Suppressor macrophage treated with lipopolysaccharide for 1 hour (primary cell): ENCODE measurements at places on chromosomes 1 and 21.

DNA sequence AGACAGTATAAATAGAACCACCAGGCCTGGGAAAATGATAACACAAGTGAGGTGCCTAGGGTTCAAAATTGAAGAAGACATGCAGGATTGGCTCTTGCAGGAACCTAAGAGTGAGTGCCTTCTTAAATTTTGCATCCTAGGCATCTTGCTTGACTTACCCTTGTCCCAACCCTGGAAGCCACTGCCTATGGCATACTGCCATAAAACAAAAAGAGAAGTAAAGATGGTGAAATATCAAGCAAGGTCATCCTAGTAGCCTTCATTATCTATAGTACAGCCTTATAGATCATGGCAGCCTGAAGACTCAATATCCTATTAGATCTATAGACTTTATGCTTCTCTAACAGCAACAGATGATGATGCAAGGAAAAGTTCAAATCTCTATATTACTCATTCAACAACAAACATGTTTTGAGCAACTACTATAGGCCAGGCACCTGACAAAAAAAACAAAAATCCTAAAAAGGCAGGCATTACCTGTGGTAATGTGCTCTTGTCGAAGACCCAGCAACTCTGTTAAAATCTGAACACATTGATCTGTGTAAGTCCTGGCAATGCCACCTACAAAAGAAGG lies 6.3 kb downstream of the AP4B1 start:
- DNase-seq, result peak; percentile 10

- DNase-seq, result no peak
These were observed 40.5 kb upstream of the RALGPS2 start for GRCh38 chr1:178684542-178685000.

GRCh38 chr1:240732390-240732789 lies 120.4 kb upstream of the GREM2 start:
- peak; percentile 21 for DNase-seq

DNA sequence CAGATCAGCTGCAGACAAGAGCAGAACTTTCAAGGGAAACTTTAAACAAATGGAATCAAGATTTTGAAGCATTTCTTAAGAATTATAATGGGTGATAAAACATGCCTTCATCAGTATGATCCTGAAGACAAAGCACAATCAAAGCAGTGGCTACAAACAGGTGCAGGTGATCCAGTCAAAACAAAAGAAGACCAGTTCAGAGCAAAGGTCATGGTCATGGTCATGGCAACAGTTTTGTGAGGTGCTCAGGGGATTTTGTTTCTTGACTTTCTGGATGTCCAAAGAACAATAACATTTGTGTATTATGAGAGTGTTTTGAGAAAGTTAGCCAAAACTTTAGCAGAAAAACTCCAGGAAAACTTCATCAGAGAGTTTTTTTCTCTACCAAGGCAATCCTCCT lies 681.7 kb upstream of the PTBP2 start:
- no peak for DNase-seq

GRCh38 chr1:32044234-32044633 lies 28.5 kb upstream of the TMEM39B start:
- no peak for DNase-seq

GRCh38 chr1:170698301-170699275 lies 34.7 kb downstream of the PRRX1 start:
- DNase-seq, result no peak

DNA sequence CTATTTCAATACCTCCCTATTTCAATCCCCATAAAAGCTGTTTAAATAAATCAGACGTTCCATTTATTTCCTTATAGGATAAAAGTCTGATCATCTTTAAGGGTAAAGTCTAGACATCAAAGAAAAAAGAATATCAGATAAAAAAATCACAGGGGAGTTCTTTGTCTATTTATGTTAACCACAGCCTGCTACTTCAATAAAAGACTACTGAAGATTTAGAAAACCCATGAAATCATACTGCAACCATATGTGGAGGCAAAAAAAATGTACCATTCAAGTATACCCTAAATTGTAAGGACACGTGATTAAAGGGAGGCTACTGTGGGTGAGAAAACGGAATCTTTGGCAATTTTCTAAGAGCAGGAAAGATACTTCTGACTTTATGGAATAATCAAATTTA lies 108.2 kb upstream of the TNFSF4 start:
- no peak for DNase-seq

GRCh38 chr1:203311368-203312301 lies 6.3 kb downstream of the BTG2 start:
- DNase-seq, result no peak

DNA sequence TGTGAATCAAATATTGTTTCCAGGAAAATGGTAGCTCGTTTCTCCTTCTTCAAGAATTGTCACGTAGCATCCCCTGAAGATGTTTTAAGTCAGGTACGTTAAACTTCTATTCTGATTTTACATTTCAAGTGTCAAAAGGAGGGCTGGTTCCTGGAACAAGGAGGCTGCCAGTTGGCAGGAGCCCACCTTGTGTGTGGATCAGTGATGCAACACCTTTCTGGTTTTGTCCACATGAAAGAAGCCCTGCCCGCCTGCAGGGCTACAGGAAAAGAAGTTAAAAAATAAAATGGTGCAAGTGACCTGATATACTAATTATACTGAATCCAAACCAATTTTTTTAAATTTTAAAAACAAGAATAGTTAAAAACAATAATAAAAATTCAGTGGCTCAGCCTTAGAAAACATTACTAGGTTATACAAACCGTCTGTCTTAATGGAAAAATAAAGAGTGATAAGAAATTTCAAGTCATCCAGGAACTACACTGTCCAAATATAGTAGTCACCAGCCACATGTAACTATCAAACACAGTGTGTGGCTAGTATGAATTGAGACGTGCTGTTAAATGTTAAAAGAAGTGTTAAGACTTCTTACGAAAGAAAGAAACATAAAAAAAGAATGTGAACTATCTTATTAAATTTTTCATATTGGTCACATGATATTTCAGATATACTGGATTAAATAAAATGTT lies 123.1 kb downstream of the APP start:
- DNase-seq, result no peak

GRCh38 chr1:74160046-74160445 lies 37.9 kb downstream of the LRRIQ3 start:
- DNase-seq, result no peak

DNA sequence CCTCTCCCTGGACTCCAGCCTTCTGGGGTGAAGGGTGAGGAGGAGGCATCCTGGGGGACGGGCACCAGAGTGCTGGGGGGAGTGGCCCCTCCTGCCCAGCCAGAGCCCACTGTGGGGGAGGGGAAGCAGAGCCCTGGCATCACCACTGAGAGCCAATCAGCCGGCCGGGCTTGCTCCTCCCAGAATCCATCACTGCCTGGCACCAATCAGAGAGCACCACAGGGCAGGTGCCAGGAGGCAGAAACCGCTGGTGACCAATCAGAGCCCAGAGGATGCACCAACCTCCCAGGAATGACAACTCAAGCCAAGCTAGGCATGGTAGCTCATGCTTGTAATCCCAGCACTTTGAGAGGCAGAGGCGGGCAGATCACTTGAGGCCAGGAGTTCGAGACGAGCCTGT lies 27.9 kb downstream of the CASZ1 start:
- no peak for DNase-seq

GRCh38 chr21:38134084-38134873 lies 122.5 kb upstream of the KCNJ15 start:
- no peak for DNase-seq

DNA sequence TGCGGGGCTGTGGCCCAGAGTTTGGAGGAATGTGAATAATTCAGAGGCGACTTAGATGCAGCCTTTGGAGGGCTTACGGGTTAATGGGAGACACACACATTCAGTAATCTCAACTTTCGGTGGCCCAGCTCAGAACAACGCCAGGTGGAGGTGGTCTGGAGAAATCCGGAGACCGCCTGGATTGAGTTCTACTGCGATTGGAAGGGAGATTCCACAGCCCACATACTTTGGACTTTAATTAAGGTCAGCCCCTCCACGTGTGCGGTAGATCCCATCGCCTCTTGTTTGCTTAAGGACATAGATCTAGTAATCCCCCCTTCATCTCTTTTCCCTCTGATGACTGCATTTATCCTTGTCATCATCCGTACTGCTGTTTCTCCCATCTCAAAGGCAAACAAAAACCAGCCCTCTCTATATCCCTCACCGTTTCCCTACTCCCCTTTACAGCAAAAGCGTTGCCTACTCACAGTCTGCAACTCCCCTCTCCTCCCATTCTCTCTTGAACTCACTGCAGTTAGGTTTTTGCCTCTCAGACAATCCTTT lies 720 bp upstream of the BSDC1 start:
- DNase-seq, result peak; percentile 47

- DNase-seq, result no peak
These were observed 116.4 kb upstream of the KCNJ15 start for GRCh38 chr21:38140207-38140903.

DNA sequence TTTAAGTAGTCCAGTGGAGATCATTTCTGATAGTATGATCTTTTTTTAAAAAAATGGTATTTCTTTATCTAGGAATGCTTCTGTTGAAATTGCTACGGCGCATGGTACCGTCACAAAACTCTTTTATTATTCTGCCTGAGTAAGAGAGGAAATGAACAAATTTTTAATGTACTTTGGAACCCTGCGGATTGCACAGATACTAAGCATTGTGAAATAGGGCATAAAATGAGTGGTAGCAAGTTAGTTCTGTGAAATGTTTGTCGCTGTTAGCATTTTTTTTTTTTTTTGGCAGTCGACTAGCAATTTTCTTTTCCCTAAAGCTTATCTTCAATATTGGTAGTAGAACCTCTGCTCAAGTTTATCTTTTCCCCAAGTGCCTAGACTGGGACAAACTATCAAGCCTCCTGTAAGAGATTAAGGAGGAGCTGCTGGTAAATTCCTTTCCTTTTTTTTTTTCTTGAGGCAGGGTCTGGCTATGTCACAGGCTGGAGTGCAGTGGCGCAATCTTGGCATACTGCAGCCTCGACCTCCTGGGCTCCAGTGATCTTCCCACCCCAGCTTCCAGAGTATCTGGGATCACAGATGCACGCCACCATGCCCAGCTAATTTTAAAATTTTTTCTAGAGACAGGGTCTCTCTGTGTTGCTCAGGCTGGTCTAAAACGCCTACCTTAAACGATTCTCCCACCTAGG lies 2.2 kb downstream of the ITSN1 start:
- peak; percentile 33 for DNase-seq

- DNase-seq, result no peak
These were observed 33.4 kb downstream of the GLIS1 start for GRCh38 chr1:53705446-53706096.

DNA sequence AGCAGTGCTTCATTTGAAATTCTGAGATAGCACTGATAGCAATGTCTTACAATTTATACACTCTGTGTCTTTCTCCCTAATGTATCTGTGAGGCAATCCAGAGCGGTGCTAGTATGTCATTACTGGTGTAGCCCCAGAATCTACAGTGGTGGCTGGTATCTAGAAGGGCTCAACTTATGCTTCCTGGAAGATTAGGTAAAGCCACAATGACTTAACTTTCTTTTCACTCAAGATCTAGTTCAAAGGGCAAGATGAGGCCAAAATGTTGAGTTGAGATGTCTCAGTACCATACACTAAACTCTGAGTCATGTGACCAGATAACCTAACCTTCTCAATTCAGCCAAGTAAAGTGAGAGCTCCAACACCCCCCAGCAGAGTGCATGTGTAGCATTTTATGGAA lies 77.5 kb downstream of the PAPPA2 start:
- no peak for DNase-seq

DNA sequence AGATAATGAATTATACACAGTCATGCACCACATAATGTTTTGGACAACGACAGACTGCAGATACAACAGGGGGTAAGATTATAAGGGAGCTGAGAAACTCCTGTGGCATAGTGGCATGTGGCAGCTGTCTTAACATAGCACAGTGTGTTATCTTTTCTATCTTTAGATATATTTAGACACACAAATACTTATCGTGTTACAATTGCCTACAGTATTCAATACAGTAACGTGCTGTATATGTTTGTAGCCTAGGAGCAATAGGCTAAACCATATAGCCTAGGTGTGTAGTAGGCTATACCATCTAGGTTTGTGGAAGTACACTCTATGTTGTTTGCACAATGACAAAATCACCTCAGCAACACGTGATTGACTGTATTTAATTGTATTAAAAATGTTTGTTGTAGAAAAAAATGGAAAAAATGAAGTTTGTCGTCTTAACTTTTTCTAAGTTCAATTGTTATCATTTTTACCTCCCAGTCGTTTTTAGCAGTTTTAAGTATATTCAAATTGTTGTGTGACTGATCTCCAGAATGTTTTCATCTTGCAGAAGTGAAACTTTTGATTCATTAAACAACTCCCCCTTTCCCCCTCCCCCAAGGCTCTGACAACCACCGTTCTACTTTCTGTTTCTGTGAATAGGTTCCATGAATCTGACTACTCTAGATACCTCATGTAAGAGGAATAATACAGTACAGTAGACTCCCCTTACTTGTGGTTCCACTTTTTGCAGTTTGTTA lies 351.0 kb upstream of the B3GALT2 start:
- peak; percentile 81 for DNase-seq

DNA sequence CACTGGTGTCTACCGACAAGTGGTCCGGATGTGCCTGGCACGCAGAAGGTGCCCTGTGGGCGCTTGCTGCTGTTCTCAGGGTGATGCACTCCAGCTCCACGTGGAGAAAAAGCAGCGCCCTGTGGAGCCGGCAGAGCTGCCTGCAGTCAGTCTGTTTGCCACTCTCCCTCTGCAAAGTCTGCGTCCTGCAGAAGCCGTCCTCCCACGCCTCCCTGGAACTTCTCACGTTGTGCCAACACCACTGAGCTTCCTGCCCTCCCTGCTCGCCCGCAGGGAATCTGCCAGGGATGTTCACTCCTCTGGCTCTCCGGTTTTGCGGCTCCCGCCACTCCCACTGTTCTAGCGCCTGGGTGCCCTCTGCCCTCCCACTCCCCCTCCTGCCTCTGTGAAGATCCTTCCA lies 19.8 kb upstream of the UBXN10 start:
- no peak for DNase-seq

GRCh38 chr1:54836594-54836993 lies 35.5 kb upstream of the TTC22 start:
- no peak for DNase-seq

- DNase-seq, result no peak
These were observed 275.2 kb downstream of the COL11A1 start for GRCh38 chr1:102833151-102833550.

DNA sequence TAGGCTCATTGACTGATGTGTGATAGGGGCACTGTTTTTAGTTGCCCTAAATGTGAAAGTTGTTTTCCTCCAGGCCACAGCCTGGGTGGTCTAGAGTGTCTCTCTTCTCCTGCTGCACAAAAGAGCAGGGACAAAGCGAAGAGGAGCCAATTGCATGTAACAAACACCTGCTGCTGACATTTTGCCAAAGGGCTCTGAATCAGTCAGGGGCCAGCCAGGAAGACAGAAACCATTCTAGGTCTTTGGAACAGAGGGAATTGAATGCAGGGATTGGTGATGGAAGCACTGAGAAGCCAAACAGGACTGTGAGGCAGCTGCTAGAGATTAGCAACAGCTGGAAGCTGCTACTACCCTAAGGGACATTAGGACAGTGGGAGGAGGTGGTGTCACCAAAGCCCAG lies 185.3 kb upstream of the POU3F1 start:
- no peak for DNase-seq

- DNase-seq, result no peak
These were observed 149.2 kb downstream of the ST6GALNAC5 start for GRCh38 chr1:77016386-77016985.
